ENCODE measurements at places on chromosomes 5 and 9. TPM values are rescaled to one million over a fixed set of nuclear protein-coding genes. Genes with fewer than 3 reads are reported as not detected.
A peak's percentile ranks its signal among the peaks of the same experiment; 100 is the strongest.

DNA sequence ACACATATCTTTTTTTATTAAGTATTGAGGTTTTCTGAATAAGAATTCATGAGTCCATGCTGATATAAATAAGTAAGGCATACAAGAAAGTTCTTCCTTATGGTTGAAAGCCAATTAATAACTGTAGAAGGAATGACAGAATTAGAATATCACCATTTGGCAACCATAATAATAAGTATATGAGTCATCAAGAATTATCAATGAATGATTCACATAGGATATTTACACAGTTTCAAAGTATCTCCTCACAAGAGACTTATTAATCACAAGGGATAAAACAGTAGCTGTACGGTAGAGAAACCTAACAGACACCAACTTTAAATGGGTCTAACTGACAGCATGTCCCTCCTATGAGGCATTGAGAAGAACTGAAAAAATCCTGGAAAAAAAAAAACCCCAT lies 161.6 kb downstream of the NR3C1 start:
- DNase-seq = no peak

DNA sequence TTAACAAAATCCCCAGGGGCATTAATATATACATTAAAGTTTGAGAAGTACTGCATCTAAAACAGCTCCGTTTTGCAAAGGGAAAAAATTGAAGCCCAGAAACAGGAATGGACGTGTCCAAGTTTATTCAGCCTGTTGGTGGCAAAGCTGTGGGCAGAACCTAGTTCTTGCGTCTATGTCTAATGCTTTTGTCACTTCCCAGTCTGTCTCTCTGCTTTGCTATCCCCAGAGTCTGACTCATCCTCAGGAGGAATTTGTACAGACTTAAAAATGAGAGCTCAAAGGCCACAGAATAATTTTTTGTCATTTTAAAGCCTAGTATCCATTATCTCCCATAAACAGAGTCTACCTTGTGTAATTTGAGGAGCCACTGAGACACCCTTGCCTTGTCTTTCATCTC lies 330.9 kb upstream of the GRIA1 start:
- no peak for DNase-seq

GRCh38 chr9:12657998-12658397 lies 35.2 kb upstream of the TYRP1 start:
- no peak for DNase-seq

DNA sequence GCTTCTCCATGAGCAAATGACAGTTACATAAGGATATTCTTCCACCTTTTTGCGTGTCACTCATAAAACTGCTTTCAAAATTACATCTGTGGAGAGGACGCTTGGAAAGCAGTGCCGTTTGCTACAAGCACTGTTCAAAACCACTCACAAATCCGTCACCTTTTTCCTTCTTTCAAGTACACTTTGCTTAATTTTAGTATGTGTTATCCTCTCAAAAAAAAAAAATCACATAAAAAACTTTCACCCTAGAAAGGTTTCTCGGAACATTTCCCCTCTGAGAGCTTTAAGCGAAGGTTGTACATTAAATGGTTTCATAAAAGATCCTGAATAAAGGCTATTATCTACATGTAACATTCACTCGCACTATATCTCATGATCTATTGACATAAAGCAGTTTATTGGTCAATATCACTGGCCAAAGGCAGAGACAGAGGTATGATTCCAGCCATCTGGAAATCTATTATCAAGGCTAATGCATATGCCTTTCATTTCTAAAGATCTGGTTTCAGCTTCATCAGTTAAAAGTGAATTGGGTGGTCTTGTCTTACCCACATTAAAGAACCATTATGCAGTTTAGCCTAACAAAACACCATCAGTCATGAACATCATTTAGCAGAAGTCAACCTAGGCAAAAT lies 163.6 kb downstream of the ENC1 start:
- DNase-seq = no peak

GRCh38 chr5:163659568-163659902 lies 154.1 kb downstream of the MAT2B start:
- DNase-seq = no peak

DNA sequence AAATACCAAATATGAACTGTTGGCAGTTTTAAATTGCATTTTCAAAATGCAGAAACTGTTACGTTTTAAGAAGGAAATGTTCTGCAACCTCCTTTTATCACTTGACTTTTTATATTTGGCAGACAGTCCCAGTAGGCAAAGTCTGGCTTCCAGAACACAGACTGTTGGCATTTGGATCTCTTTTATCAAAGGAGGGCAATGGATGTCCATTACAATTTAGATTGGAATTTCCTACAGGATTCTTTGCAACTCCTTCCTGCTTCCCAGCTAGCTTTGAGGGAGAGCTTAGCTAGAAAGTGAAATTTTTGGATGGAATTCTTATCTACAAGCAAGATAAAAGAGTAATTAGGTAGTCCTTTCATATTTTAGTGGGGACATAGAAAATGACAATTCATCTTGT lies 142.6 kb downstream of the SLF1 start:
- no peak for DNase-seq

DNA sequence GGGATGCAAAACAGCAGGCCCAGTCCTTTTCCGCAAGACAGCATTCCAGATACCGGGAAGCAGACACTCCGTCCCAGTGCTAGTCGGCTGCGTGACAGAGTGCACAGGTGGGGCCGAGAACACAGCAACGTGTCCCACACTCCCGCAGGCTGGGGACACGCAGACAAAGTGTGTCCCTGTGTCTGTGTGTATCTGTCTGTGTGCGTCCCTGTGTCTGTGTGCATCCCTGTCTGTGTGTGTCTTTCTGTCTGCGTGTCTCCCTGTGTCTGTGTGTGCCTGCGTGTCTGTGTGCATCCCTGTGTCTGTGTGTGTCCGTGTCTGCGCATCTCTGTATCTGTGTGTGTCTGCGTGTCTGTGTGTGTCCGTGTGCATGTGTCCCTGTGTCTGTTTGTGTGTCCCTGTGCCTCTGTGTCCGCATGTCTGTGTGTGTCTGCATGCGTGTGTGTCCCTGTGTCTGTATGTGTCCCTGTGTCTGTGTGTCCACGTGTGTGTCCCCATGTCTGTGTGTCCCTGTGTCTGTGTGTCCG lies 137.0 kb downstream of the MRPL36 start:
- DNase-seq = no peak

DNA sequence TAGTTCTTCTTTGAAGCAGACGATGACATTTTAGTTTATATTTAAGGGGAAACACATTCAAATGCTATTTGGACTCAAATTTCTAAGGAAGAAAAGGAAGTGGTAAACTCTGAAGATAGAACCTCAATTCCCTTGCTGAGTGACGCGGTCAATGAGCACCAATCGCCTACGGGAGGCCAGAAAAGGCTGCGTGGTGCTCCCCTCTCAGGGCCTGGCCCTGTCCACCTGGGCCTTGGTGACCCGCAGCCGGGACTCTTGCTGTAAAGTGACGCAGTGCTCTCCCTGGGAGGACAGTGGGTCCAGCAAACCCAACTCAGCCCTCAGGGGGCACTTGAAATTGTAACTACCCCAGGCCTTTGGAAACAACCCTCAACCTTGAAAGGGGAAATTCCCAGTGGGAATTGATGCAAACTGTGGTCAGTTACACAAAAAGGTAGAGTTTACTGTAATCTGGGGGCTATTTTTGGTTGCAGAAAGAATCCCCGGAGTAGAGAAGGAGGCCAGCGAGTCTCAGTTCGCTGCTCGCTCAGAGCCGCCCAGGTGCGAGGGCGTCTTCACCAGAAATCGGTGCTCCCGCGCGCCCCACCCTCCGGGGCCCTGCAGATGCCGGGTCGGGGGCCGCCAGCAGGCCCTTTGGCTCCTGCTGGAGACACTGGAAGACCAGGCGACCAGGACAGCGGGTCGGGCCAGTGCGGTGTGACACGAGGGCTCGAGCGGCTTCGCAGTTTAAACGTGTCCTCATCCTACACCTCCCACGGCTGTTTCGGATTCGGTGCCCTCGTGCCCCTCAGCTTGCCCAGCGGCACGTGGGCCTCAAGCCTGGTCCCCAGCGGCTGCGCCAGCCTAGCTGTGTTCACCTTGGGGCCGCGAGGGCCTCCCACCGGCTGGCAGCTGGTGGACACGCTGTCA lies 1.4 kb upstream of the ANKRD33B start:
- DNase-seq = no peak

GRCh38 chr9:131641618-131642495 lies 96.5 kb downstream of the PRRT1B start:
- peak; percentile 64 for DNase-seq

DNA sequence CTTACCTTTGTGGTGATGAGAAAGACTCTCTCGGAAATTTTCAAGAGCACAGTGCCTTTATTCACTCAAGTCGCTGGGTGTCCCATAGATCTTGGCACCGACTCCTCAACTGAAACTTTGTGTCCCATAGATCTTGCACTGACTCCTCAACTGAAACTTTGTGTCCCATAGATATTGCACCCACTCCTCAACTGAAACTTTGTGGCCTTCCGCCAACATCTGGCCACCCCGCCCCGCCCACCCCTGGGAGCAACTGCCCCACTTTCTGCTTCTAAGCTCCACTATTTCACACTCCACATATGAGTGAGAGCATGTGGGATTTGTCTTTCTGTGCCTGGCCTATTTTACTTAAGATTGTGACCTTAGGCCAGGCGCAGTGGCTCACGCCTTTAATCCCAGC lies 12.7 kb upstream of the EGFL7 start:
- no peak for DNase-seq

DNA sequence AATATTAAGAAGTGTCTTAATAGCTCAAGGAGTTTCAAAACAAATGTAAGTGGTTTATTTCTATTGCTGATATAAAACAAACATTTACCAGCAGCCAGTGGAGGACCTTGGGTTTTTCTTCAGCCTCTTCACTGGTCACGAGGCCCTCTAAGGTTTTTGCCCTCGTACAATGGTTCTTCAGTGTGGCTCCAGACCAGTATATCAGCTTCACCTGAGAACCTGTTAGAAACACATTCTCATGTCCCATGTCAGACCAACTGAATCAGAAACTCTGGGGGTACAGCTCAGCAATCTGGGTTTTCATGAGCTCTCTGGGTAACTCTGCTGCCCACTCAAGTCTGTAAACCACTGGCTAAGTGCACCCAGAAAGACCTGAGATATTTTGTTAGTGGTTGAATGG lies 12.9 kb downstream of the WWC1 start:
- DNase-seq = no peak

DNA sequence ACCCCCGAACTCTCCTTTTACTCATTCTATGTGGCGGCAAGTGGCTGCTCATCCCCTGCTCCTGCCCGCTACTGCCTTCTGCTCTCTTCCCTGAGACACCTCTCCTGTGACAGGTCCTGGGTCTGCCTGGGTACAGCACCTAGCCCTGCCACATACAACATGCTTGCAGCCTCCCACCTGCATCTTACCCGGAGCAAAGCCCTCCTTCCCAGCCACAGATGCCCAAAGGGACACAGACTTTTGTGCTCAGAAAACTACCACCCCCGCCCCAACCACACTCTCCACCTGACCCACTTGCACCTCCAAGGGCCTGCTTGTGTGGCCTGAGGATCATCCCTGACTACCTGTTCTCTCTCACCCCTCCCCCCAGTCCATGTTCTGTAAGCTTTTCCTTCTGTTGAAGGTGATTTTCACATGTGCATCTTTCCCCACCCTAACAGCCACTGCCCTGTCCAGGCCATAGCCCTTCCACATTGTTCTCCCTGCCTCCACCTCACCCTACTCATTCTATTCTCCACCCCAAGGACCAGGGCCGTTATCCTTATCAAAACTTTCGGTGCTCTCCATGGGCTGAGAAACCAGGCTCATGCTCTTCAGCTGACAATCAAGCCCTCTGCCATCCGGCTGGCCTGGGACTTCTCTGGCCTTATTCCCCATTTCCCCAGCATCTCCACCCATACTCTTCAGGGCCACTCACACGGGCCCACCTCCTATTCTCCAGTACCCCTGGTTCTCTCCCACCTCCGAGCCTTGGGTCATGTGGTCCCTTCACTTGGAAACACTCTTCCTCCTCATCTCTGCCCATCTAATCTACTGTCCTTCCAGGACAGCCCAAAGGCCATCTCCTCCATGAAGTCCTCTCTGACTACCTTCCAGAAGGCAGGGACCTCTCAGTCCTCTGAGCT lies 46.4 kb upstream of the ALDH1B1 start:
- DNase-seq = no peak

GRCh38 chr5:143920772-143921171 lies 108.8 kb downstream of the HMHB1 start:
- DNase-seq = no peak

GRCh38 chr9:18606281-18606680 lies 132.3 kb downstream of the ADAMTSL1 start:
- no peak for DNase-seq

DNA sequence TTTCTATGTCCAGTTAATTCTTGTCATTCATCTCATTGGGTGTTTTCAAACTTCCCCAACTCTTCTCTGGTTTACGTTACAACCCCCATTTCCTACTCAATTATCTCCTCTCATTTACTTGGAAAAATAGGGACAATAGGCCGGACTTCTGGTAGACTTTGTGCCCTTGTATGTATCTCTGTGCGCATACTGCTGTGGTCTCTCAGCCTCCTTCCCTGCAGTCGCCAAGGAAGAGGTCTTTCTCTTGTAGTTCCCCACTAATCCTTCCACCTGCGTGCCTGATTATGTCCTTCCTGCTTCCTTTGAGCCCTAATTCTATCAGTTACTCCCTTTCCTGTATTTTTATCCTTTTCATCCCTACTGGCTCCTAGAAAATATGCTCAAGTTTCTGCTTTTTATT lies 176.3 kb downstream of the GDNF start:
- no peak for DNase-seq

DNA sequence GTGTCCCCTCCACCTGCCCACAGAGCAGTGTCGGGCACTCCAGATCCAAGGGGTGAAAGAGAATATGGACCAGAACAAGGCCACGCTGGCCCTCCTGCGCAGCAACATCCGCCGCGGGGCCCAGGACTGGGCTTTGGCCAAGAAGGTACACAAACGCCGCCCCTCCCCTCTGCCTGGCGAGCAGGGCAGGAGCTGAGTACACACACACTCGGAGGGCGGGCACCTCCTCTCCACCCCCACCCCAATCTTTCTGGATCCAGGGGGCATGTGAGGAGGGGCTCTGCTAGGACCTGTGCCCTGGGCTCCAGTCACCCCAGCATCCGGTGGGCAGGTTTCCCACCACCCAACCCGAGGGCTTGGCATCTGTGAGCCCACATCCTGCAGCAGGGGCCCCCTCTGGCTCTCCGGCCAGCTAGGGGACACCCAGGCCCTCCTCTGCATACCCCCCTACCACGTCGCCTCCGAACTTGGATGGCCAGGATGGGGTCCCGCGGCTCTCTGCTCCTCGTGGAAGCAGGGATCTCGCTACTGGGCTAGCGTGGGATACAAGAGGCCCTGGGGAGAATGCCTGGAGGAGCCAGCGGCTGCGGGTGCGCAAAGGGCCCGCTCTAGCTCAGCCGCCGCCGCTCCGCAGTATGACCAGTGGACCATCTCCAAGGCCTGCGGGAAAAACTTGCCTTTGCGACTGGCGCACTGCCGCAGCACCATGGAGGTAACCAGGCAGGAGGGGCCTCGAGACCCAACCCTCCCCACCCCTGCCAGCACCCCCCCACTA lies 3.1 kb downstream of the CCDC183 start:
- no peak for DNase-seq

The ELOVL7 gene
- 4.7 TPM for total RNA-seq

The MARCOL gene
- total RNA-seq = not detected

The SLC46A2 gene
- not detected for total RNA-seq

The FOXD4L3 gene
- total RNA-seq = not detected

The ZNF462 gene
- 32.4 TPM for total RNA-seq

The RBM18 gene
- total RNA-seq = 18.9 TPM

The LVRN gene
- total RNA-seq = 2.1 TPM

The PCDHGB5 gene
- 11.3 TPM for total RNA-seq

The IFNB1 gene
- not detected for total RNA-seq

The PCDHGA5 gene
- 6.1 TPM for total RNA-seq

The DBH gene
- total RNA-seq = 0.10 TPM
